Testis (tissue), 5 donors: ENCODE measurements at places on chromosomes 7 and 10. TPM values are rescaled to one million over a fixed set of nuclear protein-coding genes. Genes with fewer than 3 reads are reported as not detected.

DNA sequence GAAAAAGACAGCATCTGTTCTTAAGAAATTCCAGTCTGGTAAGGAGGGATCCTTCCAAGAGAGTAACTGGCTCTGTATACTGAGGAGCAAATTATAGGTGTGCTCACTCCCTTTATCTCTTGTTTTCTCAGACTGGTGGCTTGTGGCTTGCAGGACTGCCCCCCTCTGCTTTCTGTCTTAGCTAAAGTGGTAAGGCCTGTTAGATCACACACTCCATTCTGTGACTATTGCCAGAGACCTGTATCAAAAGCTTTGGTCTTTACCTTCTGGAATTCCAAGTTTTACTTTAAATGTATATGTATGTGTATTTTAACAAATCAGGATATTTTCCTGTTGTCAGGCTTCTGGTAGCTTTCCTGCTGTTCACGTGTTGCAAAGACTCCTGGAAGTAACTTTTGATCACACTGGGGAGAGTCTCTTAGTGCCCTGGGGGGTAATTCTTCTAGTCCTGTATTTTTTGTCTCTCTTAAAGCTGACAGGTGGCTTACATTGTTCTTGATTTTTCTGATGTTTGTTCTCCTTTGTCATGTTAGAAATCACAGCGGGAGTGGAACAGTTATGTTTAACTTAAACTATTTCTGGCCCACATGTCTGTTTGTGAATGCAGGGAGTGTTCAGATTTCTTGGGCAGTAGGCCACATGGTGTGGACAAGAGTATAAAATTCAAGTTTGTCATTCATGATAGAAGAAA, 99.0 kb downstream of the PLPP4 start:
- DNase-seq = no peak

- DNase-seq = peak; percentile 9
These were observed 28.9 kb downstream of the PPIF start for GRCh38 chr10:79376078-79376628.

- no peak for DNase-seq
These were observed 2.5 kb upstream of the UPK3B start for GRCh38 chr7:76507723-76508406.

Gene NOC3L
- total RNA-seq = 24.6 TPM

DNA sequence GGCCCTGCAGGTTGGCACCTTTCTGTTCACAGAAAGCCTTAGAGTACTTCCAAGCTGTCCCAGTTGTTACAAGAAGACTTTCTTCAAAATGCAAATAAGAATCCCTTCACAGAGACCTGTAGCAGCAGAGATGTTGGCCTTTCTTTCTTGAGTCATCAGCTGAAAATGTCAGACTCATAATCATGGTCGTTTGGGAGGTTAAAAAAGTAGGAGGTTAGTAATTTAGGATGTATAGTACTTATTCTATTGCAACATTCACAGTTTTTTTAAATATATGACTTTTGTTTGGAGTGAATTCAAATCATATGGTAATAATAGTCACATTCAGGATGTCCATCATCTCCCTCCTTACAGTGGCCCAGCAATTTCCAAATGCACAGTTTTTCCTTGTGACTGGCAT, 223.9 kb upstream of the GLI3 start:
- no peak for DNase-seq

Gene TRIL
- total RNA-seq = 1.3 TPM

DNA sequence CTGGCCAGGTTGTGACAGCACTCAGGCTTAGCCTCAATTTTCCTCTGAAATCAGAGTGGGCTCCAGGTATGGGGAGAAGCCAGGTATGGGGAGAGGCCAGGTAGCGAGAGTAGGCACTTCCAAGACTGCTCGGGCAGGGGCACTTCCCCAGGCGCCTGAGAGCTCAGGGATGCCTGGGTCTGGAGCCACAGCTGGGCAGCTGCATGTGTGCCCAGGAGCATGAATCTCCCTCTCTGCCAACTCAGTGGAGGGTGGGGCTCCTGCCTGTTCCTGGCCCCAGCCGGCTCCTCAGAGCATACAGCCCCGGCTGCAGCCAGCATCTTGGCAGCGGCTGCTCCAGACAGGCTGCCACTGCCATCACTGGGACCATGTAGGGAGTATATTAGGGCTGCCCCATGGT, 313.9 kb downstream of the AUTS2 start:
- no peak for DNase-seq

DNA sequence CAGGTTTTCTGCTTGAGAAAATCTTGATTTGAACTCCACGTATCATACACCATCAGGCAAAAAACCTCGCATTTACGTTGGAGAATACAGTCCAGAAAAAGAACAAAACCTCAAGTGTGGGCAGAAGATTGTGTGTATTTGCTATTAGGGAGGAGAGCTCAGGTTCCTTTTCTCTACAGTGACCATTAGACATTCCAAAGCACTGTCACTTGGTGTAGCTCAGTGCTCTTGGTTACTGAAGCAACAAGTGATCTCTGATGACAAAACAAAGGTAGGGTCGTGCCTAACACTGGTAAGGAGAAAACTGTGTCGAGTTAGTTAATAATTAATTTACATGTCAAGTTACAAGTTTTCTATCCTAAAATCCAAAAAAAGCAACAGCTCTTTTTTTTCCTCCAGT, 72.6 kb downstream of the C1GALT1 start:
- DNase-seq = no peak
